ENCODE measurements at places on chromosomes 16 and 17.

DNA sequence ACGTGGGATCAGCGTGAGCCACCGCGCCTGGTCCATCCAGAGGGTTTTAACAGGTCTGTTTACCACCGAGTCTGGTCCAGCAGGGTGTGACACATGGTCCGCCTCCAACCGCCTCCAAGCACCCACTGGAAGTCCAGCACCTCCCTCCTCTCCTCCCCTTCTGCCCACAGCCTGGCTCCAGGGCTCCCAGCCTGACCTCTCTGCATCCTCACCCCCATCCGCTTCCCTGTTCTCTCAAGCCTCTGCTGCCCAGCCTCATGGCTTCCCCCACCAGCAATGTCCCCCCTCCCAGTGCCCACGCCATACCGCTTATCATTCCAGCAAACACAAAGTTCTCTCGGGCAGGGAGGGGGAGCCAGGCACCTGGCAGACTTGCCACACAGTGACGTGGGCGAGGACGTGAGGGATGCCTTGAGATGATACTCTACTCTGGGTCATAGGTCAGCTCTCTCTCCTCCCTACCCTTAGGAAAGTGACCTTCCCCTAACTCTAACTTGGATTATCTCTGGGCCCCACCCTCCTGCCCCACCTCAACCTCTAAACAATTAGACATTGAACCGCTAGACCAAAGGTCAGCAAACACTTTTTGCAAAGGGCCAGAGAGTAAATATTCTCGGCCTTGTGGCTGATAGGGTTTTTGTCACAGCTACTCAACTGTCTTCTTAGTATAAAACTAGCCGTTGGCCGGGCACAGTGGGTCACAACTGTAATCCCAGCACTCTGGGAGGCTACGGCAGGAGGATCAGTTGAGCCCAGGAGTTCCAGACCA is 23.1 kb downstream of the CDC42EP4 start:
- DNase-seq: no peak

DNA sequence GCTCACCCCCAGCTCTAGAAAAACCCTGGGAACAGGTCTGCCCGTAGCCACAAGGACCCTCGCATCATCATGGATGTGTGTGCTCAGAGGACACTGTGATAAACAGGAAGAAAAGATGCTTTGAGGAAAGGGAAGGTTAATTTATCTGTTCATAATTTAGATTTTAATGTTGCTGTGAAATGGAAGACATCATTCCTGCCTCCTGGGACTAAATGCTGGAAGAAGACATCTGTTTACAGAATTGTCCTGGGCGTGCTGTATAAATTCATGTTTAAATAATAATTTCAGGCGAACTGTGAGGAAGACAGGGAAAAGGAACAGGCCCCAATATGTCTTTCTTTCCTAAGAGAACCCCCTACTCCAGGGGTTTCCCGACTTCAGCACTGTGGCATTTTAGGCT is 112.6 kb downstream of the SHISA6 start:
- no peak for DNase-seq

GRCh38 chr17:78242024-78242742 is 10.8 kb downstream of the TMEM235 start:
- DNase-seq: peak; percentile 83

DNA sequence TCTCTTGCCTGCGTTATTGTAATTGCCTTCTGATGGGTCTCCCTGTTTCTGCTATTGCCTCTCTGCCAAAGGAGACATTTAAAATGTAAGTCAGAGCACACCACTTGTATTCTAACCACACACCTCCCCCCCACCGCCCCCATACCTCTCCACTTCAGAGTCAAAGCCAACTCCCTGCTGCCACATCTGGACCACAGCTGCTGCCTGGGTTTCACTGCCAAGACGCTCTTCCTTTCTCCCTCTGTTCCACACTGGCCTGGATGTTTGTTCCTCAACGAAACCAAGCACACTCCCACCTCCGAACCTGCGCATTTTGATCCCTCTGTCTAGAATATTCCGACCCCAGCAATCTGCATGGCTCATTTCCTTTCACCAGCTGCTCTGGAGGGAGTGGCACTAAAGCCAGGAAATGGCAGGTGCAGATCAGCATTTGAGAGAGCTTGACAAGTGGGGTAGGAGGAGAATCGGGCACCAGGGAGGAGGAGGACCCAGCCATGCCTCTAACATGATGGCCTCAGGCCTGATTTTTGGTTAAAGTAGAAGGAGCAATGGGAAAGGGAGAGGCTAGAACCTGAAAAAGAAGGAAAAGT is 92.4 kb upstream of the HS3ST2 start:
- DNase-seq: no peak

- no peak for DNase-seq
Measured at GRCh38 chr16:21703589-21704174, 39.9 kb downstream of the OTOA start.

DNA sequence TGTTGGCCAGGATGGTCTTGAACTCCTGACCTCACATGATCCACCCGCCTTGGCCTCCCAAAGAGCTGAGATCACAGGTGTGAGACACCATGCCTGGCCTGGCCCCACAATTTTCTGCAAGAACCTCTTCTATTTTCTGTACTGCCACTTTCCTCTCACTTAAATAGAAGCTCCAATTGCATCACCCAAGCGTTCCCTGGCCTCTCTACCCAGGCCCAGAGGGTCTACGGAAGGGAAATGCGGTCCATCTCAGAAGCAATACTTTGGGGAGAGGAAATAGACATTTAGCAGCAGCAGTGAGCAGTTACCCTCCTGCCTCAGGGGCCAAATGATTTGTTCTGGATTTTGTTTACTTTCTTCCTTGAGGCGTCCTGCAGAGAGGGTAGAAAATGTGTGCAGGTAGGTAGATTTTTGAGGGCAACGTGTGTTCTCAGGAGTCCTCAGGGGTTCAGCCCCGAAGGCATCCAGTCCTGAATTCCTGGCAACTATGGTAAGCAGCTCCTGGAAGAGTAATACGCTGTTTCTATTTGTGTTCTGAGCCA is 11.0 kb downstream of the SLC6A4 start:
- no peak for DNase-seq

- DNase-seq: no peak
Measured at GRCh38 chr16:84166796-84167695, 19.8 kb downstream of the TAF1C start.

- peak; percentile 82 for DNase-seq
Measured at GRCh38 chr17:37490022-37490587, 414 bp downstream of the DUSP14 start.

- DNase-seq: no peak
Measured at GRCh38 chr17:82776454-82776853, 24.6 kb downstream of the TBCD start.

DNA sequence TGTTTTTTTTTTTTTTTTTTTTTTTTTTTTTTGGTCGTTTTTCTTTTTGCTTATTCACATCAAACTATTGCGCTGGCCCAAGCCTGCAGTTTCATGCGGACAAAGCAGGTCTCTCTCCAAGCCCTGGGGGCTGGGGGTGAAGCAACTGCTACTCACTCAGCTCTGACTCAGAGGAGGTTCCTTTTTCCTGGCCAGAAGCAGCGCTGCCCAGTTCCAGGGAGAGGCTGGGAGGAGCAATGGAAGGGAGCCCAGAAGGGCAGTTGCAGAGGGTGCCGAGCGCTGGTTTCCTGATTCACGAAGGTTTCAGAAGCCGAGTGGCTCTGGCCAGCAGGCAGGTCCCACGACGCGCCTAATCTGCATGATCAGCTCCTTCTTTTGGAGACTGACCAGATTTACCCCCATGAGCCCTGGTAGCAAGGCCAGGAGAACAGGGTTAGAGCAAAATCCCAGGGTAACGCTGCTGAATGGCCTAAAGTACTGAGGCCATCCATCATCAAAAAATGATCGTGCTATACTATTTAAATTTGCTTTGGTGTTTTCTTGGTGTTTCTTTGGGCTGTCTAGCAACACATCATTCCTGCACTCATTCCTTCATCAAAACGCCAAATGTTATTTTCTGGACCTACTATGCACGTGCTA is 144.7 kb upstream of the SOX9 start:
- DNase-seq: peak; percentile 100

- DNase-seq: no peak
Measured at GRCh38 chr17:52660692-52661091, 502.2 kb upstream of the CA10 start.

GRCh38 chr17:81456091-81456490 is 56.5 kb downstream of the ACTG1 start:
- DNase-seq: no peak

DNA sequence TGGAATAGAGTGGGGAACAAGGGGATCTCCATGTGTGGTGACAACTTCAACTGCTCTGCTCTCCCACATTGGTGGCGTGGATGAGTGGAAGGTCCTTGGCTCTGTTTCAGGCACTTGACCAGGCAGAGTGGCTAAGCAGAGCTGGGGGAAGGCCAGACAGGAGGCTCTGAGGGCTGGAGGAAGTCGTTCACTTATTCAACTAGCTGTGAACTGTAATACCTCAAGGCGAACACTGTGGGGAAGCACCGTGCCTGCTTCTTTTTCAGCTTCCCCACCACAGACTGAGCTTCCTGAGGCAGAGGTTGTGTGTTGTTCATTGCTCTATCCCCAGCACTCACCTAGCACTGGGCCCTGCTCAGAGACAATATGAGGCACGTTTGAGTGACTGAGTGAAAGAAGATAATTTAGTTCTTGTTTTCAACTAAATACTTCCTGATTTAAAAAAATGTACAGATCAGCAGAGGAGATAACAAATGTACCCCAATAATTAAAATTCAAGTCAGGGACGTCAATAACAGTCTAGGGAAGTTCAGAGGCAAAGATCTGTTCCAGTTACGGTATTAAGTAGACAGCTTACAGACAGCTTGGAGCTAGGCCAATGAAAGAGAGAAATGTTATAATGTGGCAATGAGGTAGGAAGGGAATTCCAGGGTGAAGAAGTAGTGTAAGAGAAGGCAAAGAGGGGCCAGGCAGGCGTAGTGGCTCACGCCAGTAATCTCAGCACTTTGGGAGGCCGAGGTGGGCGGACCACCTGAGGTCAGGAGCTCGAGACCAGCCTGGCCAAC is 34.7 kb downstream of the MYO18A start:
- peak; percentile 86 for DNase-seq

- DNase-seq: no peak
Measured at GRCh38 chr17:76071531-76072147, 678 bp downstream of the SRP68 start.

GRCh38 chr17:68489919-68490318 is 22.3 kb upstream of the PRKAR1A start:
- no peak for DNase-seq

DNA sequence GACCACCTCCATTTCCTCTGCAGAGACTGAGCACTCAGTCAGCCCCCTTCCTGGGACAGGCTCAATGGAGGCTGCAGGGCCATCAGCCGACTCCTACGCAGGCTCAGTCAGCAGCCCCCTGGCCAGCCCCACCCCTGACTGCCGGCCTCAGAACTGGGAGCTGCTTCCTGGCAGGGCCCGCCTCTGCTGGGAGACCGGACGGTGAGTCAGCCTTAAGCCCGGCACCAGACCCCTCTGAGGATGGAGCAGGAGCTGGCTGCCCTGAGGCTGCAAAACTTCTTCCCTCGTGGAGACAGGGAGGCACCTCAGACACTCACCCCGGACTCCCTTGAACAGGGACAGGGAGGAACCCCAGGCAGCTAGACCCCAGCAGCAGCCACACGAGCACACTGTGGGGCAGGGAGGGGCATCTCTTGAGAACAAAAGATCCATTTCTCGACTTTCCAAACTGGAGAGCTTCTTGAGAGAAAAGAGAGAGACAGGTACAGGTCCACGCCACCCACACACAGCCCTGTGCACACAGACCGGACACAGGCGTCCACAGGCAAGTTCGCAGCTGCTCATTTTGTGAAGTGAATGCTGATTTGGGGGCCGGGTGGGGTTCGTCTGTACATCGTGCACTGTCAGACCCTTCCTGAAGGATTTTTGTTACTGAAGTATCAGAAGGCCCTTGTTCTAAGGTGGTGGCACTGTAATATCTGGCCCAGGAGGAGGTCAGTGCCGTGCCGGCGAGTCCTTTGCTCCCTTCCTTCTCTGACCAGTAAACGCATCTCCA is 1.3 kb upstream of the TUBB3 start:
- DNase-seq: peak; percentile 99

DNA sequence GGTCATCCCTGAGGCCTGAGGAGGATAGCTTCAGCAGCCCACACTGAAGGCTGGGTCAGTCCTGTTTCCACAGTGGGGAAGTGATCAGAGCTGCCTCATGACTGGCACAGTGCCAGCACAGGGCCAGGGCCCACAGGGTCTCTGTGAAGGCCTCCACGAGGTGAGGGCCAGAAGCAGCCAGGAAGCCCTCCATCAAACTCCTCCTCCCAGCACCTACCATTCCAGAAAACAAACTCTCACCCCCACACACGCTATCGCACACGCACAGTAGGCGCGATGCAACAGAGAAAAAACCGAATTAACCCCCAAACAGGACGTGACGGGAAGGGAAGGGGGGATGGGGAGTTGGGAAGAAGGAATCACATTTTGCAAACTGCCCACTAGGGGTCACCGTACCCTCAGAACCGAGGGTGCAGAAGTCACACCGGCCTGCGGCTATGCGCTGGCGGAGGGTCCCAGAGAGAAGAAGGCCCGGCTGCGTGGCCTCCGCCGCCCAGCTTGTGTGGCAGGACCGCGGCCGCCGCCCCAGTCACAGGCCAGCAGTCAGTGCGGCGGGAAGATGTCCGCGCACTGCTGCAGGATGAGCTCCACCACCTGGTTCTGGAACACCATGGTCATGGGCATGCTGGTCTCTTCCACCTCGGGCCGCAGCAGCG is 37.6 kb downstream of the ARHGAP27 start:
- DNase-seq: peak; percentile 93

DNA sequence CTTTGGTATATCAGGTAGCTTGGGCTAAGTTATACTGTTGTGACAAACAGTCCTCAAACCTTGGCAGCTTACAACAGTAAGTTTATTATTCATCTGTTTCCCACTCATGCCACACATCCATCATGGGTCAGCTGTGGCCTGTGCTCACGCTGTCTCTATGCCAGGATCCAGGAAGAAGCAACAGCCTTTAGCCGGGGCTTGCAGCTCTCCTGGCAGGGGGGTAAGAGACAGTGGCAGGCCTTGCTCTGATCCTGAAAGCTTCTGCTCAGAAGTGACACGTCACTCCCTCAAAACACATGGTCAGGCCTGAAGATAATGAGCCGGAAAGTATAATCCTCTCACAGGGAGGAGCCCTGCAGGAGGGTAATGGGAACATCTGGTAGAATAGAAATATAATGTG is 377.6 kb downstream of the CPPED1 start:
- DNase-seq: no peak

DNA sequence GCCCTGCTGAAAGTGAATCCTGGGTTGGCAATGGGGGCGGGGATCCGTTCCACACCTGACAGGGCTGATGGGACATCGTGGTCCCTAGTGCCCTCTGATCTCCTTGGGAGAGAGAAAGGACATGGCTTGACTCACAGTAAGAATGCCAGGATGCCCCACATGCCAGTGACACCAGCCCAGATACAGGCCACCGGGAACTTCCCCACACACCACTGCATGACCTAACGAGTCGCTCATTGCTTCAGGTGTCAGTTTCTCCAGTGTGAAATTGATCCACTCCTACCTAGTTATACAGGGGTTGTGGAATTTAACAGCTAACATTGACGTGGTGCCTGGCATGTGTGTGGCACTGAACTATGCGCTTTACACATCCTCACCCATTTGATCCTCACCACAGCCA is 7.5 kb downstream of the CD300LG start:
- no peak for DNase-seq

Data from ELR (cell line).